ENCODE measurements at places on chromosomes 7 and 10. TPM values are rescaled to one million over a fixed set of nuclear protein-coding genes. Genes with fewer than 3 reads are reported as not detected.
A peak's percentile ranks its signal among the peaks of the same experiment; 100 is the strongest.

The GIMAP1 gene
- 0.30 TPM for total RNA-seq

GRCh38 chr10:69043931-69044531 is 43.9 kb upstream of the SRGN start:
- no peak overlapping the region for H3K4me3 ChIP-seq
- no peaks in the 10 kb centered on the region for H3K36me3 ChIP-seq
- peaks cover 25% of the 10 kb centered on the region for H3K4me1 ChIP-seq
- no peaks in the 10 kb centered on the region for H3K27me3 ChIP-seq
- no peak for DNase-seq
- peak overlapping the region; percentile 10 for H3K27ac ChIP-seq

DNA sequence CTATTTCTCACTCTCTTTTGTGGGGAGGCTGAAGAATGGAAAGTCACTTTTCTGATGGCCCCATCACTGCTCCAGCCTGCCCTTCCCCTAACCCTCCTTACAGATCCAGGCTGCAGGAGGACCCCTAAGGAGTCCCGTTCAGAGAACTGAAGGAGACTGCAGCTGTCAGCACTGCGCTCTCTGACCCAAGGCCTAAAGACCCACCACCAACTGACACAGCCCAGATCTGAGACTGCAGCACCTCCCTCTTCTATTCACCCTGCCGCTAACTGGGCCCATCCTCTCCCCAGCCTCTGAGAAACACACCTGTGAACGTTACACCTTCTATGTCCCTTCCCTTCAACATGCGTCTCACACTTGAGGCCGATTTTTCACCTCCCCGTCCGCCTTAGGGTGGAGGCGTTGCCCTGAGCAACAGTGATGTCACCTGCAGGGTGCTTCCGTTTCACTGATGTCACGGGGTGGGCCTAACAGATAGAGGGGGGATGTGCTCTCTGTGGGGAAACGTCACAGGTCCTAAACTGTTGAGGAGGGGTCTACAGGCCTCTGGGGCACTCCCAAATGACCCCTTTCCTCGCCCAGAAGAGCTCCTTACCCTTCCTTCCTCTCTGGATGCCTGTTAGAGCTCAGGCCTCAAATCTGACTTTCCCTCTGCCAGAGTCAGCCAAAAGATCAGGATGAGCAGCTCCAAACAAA is 5.1 kb downstream of the ITPRIP start:
- no peak overlapping the region for H3K27ac ChIP-seq
- H3K36me3 ChIP-seq: no peaks in the 10 kb centered on the region
- peaks cover 82% of the 10 kb centered on the region for H3K4me1 ChIP-seq
- H3K27me3 ChIP-seq: no peaks in the 10 kb centered on the region

GRCh38 chr10:58412502-58412961 is 27.3 kb downstream of the TFAM start:
- H3K27me3 ChIP-seq: no peaks in the 10 kb centered on the region
- no peaks in the 10 kb centered on the region for H3K4me1 ChIP-seq
- H3K36me3 ChIP-seq: no peaks in the 10 kb centered on the region
- no peak for DNase-seq
- no peak overlapping the region for H3K4me3 ChIP-seq

The RALA gene
- total RNA-seq: 31.0 TPM

The PRSS37 gene
- total RNA-seq: not detected

The VIPR2 gene
- total RNA-seq: not detected

DNA sequence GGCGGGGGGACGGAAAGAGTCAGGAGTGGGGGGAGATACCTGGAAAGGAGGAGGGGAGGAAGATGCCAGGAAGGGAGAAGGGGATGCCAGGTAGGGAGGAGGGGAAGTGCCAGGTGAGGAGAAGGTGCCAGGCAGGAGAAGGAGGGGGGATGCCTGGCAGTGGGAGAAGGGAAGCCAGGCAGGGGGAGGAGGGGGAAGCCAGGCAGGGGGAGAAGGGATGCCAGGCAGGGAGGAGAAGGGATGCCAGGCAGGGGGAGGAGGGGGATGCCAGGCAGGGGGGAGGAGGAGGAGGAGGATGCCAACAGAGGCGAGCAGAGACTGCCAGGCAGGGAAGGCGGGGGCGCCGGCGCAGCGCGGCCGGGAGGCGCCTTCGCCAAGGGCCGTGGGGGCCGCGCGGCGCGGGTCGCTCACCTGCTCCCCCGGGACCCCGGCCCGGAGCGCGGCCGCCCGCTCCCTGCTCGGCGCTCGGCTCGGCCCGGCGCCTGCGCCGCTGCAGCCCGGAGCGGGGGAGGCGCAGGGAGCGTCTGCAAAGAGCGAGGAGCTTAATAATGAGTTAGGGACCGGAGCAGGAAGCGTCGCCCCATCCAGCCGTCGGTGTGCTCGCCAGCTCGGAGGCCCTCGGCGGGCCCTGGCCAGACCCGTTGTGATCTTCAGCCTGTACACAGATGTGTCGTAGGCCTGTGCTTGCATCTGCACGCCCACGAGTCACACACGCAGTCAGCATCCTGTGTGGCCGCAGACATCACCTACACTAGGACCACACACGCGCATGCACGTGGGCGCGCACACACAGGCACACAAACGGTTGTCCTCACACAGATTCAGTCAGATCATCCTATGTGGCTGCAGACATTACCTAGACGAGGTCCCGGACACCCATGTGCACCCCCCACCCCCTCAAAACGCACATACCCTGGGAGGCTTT is 28.4 kb upstream of the SMARCD3 start:
- H3K36me3 ChIP-seq: no peaks in the 10 kb centered on the region
- H3K4me3 ChIP-seq: no peak overlapping the region
- no peak overlapping the region for H3K27ac ChIP-seq

- DNase-seq: no peak
- H3K27ac ChIP-seq: no peak overlapping the region
- no peaks in the 10 kb centered on the region for H3K4me1 ChIP-seq
- no peak overlapping the region for H3K4me3 ChIP-seq
These were observed 12.0 kb downstream of the YWHAG start for GRCh38 chr7:76346778-76347177.

GRCh38 chr10:129030603-129030895 is 436.5 kb upstream of the MGMT start:
- no peaks in the 10 kb centered on the region for H3K36me3 ChIP-seq
- H3K4me1 ChIP-seq: peaks cover under 1% of the 10 kb centered on the region
- H3K27me3 ChIP-seq: peaks cover 10% of the 10 kb centered on the region
- H3K4me3 ChIP-seq: no peak overlapping the region

The LIPK gene
- total RNA-seq: not detected

The SPOCK2 gene
- 139 TPM for total RNA-seq

DNA sequence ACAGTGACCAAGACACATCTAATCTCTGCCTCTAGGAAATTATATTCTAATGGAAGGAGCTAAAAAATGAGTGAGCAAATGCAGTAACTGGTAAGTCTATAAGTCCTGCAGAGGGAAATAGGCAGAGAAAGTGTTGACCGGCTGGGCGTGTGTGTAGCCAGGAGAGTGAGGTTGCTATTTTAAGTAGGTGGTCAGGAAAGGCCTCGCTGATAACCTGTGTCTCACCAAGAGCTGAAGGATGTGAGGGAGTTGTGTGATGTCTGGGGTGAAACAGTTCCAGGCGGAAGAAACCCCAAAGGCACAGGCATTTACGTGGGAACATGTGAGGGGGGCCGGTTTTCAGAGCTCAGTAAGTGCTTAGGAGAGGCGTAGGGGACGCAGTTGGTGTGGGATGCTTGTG is 54.8 kb downstream of the BAMBI start:
- no peak for DNase-seq
- H3K27ac ChIP-seq: no peak overlapping the region
- H3K4me1 ChIP-seq: no peaks in the 10 kb centered on the region
- H3K4me3 ChIP-seq: no peak overlapping the region

GRCh38 chr10:8037199-8037801 is 17.2 kb upstream of the GATA3 start:
- H3K36me3 ChIP-seq: no peaks in the 10 kb centered on the region
- DNase-seq: peak; percentile 35
- H3K27ac ChIP-seq: no peak overlapping the region
- peaks cover 29% of the 10 kb centered on the region for H3K4me1 ChIP-seq
- peaks cover 64% of the 10 kb centered on the region for H3K27me3 ChIP-seq
- no peak overlapping the region for H3K4me3 ChIP-seq

DNA sequence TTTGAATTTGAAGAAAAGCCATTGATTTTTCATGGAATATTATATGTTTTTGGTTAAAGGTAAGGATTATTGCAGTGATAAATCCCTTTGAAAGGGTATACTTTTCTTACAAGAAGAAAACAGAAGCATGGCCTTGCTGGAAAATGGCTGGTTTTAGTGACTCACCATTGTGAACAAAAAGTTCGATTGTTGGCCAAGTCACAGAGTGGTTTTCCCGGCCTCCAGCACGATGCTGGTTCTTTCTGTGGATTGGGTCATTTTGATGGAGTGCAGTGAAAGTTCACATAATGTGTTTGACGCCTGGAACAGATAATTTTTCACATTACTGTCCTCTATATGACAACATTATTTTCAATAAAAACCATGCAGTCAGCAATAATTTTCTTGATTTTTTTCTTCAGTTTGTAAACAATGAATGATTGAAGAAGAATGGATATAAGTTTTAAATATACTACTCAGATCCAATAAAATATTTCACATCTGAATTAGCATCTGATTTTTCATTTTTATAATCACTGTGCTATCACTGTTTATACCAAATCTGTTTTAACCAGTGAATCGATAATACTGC is 60.9 kb downstream of the RBM20 start:
- H3K36me3 ChIP-seq: no peaks in the 10 kb centered on the region
- DNase-seq: no peak
- no peaks in the 10 kb centered on the region for H3K4me1 ChIP-seq
- no peaks in the 10 kb centered on the region for H3K27me3 ChIP-seq

The LRRC18 gene
- total RNA-seq: not detected

DNA sequence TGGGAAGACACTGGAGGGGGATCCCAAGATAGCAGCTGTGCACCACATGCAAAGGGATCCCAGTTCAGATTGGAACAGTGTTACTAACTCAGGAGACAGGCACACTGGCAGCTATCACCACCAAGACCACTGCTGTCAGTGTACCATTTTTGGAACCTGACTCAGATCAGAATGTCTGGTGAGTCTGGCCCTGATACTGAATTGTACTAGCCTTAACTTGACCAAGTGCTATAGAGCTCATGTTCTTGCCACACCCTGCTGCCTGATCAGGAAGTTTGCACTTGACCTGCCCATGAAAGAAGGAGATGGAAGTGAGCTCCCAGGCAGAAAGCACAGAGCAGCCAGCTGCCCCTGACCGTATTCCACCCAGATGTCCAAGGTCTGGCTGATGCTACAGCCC is 4.8 kb upstream of the PRRT4 start:
- peaks cover 37% of the 10 kb centered on the region for H3K27me3 ChIP-seq
- no peaks in the 10 kb centered on the region for H3K36me3 ChIP-seq
- H3K27ac ChIP-seq: no peak overlapping the region
- DNase-seq: no peak
- no peak overlapping the region for H3K4me3 ChIP-seq
- peaks cover 8% of the 10 kb centered on the region for H3K4me1 ChIP-seq

- H3K27ac ChIP-seq: no peak overlapping the region
- no peak for DNase-seq
These were observed 99.8 kb downstream of the GSAP start for GRCh38 chr7:77316219-77316978.

The FAM25C gene
- not detected for total RNA-seq

The TFPI2 gene
- total RNA-seq: 0.96 TPM

- H3K27me3 ChIP-seq: no peaks in the 10 kb centered on the region
- H3K36me3 ChIP-seq: no peaks in the 10 kb centered on the region
- H3K4me1 ChIP-seq: no peaks in the 10 kb centered on the region
- H3K4me3 ChIP-seq: no peak overlapping the region
- no peak overlapping the region for H3K27ac ChIP-seq
These were observed 33.7 kb upstream of the PTF1A start for GRCh38 chr10:23158370-23158769.

DNA sequence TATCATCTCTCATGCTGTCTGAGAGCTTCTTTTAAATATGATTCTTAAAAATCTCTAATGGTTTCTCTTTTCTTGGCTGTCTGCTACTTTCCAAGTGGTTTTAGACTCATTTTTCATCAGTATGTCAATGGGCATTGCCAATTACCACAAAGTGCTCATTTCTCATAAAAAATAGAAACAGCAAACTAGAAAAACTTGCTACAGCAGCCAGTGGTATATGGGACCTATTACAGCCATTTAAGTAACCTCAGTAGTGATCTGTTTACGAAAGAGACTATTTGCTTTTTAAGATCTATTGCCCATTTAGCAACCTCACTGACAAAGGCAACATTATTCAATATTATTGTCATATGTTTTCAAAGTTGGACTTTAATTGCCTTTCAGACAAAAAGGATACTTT is 207.1 kb upstream of the RHOBTB1 start:
- DNase-seq: no peak
- no peaks in the 10 kb centered on the region for H3K36me3 ChIP-seq

The PTPRZ1 gene
- not detected for total RNA-seq

GRCh38 chr7:66669496-66669895 is 40.8 kb downstream of the KCTD7 start:
- H3K4me3 ChIP-seq: no peak overlapping the region
- DNase-seq: no peak
- H3K27ac ChIP-seq: no peak overlapping the region

The SORCS3 gene
- total RNA-seq: not detected

DNA sequence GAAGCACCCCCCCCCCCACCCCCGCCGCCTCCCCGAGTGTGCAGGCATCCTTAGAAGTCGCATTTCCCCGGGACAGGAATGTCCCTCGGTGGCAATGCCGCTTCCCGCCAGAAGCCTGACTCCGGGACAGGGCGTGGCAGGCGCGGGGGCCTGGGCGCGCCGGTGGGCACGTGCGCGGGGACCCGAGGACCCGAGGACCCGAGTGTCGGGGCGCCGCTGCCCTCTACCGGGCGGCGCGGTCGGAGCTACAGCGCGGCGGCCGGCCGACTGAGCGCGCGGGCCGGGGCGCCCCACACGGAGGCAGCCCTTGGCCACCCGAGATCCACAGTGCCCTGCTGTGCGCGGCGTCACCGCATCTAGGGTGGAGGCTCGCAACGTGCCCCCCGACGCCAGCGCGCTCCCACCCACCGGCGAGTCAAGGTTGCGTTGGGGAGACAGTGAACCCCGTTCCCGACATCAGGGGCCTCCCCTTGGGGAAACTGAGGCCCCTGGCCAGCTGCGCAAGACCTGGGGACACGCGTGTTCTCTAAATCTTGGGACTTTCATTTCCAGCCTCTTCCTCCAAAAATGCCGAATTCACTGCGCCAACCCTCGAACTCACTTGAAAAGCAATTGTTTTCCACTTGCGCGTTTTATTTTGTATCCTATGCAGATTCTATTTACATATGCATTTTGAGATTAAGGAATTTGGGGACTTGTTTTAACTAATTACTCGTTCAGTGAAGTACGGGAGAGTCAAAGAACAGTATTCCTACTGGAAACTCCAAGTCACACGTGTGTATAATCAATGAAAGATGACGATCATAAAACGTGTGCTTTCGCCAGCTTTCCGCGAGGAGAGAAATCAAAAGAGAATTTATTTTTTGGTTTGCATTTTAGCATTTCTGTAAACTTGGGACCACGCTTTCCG is 3.1 kb upstream of the CUX1 start:
- H3K4me1 ChIP-seq: peaks cover 16% of the 10 kb centered on the region
- peak overlapping the region; percentile 68 for H3K4me3 ChIP-seq
- peak; percentile 80 for DNase-seq
- no peak overlapping the region for H3K27ac ChIP-seq

The PPP1R3C gene
- not detected for total RNA-seq

The TCAF2 gene
- total RNA-seq: 16.0 TPM

The KCNIP2 gene
- total RNA-seq: 3.5 TPM

- no peaks in the 10 kb centered on the region for H3K4me1 ChIP-seq
- no peaks in the 10 kb centered on the region for H3K27me3 ChIP-seq
- no peak for DNase-seq
- H3K4me3 ChIP-seq: no peak overlapping the region
These were observed 171.0 kb downstream of the PPP1R17 start for GRCh38 chr7:31858055-31858454.

Data from B cell (primary cell).